NCI-H510A treated with DMSO at 0.1 percent for 48 hours (cell line): ENCODE measurements at places on chromosomes 4 and X.

GRCh38 chr4:26410385-26411293 lies 79.6 kb downstream of the CCKAR start:
- DNase-seq: peak; percentile 39

- no peak for DNase-seq
These were observed 145.1 kb downstream of the INPP4B start for GRCh38 chr4:142701017-142701416.

GRCh38 chr4:119038116-119038841 lies 97.4 kb upstream of the MYOZ2 start:
- DNase-seq: no peak

DNA sequence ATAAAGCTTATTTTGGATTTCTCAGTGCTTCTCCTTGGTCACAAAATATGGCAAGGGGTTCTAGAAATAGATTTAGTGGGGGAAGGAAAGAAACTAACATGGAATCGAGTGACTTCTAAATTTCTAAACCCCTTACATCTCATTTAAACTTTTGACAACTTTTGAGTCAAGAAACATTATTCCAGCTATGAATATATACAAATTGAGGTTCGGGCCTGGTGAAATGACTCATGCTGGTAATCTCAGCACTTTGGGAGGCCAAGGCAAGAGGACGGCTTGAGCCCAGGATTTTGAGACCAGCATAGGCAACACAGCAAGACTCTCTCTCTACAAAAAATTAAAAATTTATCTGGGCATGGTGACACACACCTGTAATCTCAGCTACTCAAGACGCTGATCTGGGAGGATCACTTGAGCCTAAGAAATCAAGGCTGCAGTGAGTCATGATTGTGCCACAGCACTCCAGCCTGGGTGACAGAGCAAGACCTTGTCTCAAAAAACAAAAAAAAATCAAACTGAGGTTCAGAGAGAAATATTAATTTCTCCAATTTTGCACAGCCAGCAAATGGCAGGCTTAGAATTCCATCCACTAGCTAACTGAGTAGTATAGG lies 99.8 kb downstream of the ANXA3 start:
- no peak for DNase-seq

- no peak for DNase-seq
These were observed 5.3 kb downstream of the MTM1 start for GRCh38 chrX:150573702-150574101.

GRCh38 chrX:9293903-9294302 lies 171.0 kb upstream of the TBL1X start:
- no peak for DNase-seq

DNA sequence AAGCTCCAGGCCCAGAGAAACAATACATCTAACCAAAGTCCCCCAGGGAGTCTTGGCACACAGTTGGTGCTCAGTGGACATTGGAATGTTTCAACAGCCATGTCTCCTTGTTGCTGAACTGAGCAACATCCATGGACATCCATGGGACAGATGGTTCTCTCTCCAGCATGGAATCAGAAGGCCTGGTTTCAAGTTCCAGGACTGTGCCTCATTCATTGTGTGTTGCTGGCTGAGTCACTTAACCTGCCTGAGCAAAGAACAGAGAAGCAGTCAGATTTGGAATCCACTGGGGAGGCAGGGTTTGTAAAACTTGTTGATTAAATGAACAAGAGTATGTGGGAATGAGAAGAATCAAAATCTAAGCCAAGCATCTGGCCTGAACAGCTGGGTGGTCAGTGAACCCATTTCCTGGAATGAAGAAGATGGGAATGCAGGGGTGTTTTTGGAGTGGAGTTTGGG lies 147.9 kb downstream of the CHIC2 start:
- no peak for DNase-seq

DNA sequence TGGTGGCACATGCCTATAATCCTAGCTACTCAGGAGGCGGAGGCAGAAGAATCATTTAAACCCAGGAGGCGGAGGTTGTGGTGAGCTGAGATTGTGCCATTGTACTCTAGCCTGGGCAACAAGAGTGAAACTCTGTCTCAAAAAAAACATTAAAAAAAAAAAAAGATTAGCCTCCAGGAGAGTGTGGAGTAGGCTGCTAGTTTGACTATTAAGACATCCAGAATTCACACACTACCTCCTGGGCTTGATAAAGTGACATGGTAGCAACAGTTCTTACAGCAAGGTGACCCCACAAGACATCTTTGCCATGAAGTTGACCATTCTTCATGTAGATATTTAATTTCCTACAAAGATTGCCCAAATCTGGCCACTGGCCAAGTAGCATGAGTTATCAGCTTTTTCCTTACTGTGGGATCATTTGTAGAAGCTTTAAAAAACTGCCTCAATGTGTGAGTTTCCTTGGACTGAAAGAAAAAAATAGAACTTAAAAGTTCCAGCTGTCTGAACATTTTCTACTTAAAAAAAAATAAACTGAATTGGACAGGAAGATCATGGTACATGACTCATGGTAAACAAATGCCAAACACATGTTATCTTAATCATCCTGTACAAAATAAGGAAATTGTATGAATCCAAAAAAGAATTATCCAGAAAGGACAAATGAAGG lies 35.3 kb upstream of the SPRY1 start:
- DNase-seq: no peak

GRCh38 chr4:41174444-41174843 lies 39.9 kb downstream of the APBB2 start:
- no peak for DNase-seq

DNA sequence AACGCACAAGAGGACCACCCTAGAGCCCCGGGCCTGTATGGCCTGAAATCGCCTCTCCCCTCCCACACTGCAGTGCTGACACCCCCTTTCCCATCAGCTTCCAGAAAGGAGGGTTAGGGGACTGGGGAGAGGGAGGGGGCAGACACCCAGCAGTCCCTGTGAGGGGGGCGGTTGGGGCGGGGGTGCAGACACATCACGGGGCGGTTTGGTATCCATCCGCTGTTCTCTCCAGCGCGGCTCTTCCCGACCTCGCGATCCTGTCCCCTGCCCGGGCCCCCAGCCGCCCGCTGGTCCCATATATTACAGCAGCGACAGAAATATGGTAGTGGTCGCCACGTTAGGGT lies 404 bp upstream of the GPRASP2 start:
- no peak for DNase-seq

DNA sequence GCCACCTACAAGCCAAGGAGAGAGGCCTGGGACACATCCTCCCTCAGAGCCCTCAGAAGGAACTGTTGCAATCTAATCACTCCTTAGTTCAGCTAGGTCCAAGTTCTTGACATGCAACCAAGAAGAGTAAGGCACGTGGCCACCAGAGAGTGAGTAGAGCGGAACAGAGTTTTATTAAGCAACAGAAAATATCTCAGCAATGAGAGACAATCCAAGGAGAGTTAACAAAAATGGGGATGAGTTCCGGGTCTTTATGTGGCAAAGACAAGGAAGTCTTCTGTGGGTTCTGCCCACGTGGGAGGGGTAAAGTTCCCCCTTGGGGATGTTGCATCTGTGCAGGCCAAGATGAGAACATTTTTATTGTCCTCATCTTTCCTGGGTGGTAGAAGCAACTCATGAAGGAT lies 38.5 kb upstream of the PROM1 start:
- no peak for DNase-seq

DNA sequence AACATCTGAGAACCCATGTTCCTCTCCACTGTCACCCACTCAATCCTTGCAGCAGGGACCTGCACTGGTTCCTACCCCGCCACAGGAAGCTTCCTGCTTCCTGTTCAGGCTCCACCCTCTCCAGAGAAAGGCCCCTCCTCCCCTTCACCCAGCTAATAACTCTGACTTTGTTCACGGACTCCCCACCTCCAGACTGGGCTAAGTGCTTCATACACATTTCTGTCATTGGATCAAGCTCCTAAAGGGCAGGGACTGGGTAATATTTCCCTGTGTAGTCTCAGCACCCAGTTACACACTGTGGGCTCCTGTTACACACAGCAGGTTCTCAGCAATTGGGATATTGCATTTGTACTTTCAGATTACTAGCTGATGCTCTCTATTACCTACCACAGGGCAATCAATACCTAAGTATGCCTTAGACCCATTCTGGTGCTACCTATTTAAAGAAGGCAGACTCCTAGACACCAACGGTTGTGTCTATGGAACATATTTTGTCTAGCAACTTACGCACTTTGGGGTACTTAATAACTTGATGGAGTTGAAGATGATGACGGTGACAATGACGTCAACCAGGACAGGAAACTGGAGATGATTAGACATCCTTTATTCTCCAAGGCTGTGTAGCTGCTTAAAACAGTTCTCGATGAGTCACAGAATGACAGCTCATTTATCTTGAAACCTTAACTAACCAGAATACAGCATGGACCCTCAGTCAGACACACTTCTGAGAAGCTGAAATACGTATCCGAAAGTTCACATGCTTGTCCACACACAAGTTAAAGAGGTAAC lies 58.1 kb downstream of the MAML3 start:
- DNase-seq: no peak

DNA sequence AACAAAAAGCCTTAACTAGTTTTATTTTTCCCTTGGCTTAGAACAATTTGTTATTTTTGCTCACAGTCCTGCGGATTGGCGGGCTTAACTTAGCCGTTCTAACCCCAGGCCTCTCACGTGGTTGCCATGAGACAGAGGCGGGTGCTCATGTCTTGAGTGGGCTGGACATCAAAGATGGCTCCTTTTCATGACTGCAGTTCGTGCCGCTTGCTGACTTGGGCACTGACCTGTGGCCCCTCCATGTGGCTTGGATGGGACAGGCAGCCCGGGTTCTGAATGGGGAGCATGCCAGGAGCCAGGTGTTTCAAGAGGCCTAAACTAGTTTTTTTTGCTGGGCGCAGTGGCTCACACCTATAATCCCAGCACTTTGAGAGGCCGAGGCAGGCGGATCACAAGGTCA lies 40.7 kb downstream of the CDS1 start:
- no peak for DNase-seq

- DNase-seq: no peak
These were observed 484 bp downstream of the CXCL2 start for GRCh38 chr4:74098427-74098994.

DNA sequence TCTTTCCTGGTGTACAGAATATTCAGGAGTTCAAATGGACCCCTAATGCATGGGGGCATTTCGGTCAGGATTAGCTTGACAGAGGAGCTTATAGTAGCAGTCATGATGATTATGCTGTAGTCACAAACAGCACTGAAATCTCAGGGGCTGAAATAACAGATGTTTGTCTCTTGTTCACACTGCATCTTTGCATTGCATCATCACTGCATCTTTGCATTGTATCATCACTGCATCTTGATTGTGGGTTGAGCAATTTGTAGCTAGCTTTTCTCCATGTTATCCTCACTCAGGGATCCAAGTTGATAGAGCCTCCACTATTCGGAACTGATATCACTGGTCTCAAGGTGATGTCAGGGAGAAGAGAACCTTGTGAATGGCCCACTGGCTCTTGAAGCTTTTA lies 160.9 kb downstream of the GATB start:
- no peak for DNase-seq

DNA sequence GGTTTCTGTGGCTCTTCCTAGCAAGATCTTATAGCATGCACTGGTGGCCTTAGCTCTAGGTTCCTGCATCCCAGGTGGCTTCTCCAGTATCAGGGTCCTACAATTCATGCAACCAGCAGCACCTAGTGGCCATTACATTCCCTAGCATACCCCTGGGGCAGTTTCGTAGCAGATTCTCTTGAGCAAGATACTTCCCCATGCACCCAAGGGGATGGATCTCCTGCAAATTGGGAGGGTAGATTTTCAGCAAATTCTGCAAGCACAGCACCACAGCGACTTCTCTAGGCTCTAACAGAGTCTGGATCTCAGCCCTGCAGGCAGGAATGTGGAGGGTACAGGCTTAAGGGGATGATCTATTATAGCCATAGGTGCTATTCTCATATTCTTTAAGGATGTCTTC lies 13.1 kb upstream of the SLC9B1 start:
- DNase-seq: peak; percentile 0

DNA sequence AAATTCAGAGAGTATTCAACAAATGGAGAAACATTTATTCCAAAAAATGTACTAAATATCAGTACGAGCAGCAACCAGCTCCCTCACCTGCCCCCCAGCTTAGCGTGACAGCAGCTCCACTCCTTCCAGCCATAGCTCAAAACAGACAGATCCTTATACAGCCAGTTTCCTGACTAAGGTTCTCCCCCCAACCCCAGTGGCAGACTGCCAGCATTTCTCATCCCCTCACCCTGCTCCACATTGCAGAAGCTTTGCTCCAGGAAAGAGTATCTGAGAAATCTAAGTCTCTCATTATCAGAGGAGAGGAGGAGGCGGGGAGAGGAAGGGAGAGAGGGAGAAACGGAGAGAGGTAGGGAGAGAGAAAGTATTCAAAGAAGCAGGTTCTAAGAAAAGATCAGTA lies 53.3 kb upstream of the PASD1 start:
- no peak for DNase-seq

DNA sequence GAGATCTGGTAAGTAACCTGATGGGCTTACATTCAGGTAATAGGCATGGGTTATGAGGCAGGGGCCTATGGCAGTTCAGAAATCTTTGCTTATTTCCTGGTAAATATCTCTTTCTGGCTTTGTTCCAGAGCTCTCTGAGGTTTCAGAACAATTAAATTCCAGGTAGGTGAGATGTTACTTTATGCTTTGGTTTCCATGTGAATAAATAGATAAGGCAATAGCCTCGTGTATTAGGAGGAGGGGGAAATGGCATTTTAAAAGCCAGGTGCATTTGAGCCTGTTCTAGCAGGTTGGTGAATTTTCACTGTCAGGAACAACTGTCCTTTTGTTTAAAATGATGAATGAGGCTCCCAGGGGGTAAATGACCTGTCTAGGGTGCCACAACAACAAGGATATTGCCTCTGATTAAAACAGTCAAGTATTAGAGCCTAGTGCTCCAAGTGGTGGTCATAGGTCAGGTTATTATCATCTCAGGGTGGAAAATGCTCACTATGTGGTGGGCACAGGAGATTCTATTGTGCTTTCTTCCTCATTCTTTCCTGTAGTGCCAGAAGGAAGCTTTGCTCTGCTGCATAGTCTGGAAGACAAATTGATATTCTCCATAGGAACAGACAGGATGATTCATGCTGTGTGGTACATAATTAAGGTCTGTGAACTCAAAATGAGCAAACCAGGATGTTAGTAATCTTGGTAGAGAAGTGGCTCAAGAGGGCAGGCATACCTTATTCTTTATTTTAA lies 296.2 kb downstream of the INPP4B start:
- peak; percentile 93 for DNase-seq

GRCh38 chrX:36348509-36348908 lies 429.0 kb downstream of the CFAP47 start:
- DNase-seq: no peak

DNA sequence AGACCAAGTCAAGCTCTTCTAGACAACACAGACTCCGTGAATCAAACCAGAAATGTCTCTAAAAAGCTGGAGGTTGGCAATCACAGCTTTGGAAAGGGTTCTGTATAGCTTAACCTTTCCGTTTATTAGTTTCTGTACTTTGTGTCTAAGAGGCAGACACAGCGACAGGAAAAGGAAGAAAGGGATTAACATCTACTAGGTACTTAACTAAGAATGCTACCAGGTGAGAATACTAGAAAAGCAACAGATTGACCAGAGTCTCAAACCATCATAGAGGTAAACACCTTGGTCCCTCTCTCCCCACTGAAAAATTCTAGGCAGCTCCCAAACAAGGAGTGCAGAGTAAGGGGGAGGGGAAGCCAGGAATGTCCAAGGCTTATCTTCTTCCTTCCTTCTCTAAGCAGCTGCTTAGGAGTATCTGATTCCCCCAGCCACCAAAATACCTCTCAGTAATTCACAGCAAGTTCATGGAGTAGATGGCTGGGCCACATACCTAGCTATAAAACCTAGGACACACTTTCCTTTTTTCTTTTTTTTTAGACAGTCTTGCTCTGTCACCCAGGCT lies 80.8 kb downstream of the APBB2 start:
- peak; percentile 7 for DNase-seq

- DNase-seq: no peak
These were observed 75.5 kb downstream of the SHROOM2 start for GRCh38 chrX:9861711-9862110.

GRCh38 chrX:47297874-47298273 lies 65.1 kb downstream of the USP11 start:
- no peak for DNase-seq
